ENCODE measurements at places on chromosomes 5 and 9.

- DNase-seq: no peak
These were observed 707 bp downstream of the PIP5K1B start for GRCh38 chr9:68705531-68706362.

DNA sequence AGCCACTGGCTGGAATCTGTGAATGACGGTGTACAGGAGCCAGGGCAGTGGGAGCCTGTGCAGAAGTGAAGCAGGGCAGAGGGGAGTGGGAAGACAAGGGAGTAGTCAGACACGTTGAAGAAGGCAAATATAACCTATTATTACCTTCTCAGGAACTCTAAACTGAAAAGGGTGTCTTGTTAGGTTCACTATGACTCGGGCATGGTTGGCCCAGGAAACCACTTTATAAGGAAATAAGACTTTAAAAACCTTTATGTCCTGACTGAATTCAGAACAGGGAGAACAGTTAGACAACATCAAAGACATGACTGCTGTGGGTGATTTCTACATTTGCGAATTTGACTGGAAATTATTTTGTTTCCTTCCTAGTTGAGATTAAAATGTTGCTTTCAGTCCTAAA is 107.5 kb downstream of the ACER2 start:
- DNase-seq: no peak

DNA sequence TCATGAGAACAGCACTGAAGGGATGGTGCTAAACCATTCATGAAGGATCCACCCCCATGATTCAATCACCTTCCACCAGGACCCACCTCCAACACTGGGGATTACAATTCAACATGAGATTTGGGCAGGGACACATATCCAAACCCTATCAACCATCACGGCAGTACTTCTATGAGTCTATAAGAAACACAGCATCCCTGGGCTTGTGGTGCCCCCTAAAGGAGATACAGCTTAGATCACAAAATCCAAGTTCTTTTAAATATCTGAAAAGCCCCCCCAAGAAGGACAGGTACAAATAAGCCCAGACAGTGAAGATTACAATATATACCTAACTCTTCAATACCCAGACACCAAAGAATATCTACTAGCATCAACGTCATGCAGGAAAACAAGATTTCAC is 233.7 kb upstream of the ADRA1B start:
- DNase-seq: no peak

GRCh38 chr5:501831-502184 is 22.4 kb downstream of the SLC9A3 start:
- DNase-seq: no peak

- no peak for DNase-seq
These were observed 624.5 kb downstream of the RAB3C start for GRCh38 chr5:59207401-59207800.

- no peak for DNase-seq
These were observed 6.0 kb upstream of the FAM163B start for GRCh38 chr9:133615186-133615585.

GRCh38 chr9:114693248-114693855 is 11.4 kb upstream of the TEX48 start:
- no peak for DNase-seq

DNA sequence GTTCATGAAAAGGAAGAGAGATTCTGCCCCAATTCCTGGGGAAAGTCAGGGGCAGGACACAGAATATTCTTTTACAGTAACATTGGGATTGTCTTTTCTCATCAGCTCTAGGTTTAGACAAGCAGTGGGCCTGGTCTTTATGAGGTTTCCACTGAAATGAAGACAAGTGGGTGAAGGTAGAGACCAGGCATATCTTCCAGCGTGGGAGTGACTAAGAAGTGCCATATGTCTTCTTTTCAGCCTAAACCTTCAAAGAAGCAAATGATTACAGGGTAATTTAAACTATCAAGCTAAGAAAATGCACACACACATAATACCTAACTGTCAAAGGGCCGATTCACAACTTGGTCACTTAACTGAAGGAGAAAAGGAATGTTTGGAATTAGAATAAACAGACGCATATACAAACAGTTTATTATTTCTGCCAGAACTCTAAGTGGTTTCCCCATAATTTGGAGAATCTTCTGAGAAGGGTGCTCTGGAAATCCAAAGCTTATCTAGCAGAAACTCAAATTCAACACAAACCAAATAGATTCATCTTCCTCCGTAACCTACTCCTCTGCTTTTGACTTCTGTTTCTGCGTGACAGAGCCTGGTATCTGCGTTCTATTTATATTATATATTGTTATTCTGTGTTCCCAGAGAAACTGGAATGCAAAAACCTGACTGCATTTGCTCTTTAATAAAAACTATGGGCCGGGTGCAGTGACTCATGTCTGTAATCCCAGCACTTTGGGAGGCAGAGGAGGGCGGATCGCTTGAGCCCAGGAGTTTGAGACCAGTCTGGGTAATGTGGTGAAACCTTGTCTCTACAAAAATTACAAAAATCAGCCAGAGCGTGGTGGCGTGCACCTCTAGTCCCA is 22.0 kb upstream of the TEK start:
- DNase-seq: peak; percentile 35

DNA sequence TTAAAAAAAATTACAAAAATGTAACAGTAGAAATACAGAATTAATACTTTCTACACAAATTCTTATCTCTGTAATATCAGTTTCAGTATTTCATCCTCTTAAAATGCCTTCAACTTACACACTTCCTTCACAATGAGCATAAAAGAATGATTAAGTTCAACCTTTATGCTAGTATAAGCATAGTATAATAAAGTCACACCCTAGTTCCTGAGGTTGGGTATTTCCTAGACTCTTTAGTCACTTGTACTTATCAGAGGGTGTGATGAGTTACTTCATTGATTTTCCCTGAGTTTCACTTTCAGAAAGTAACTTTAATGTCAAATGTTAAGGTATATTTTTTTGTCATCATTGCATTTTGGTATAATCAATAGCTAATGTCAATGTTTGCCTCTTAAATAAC is 302.4 kb downstream of the PDE4D start:
- DNase-seq: no peak
